ENCODE measurements at places on chromosomes 2 and 18.
A peak's percentile ranks its signal among the peaks of the same experiment; 100 is the strongest.

- no peak for DNase-seq
Measured at GRCh38 chr18:78596794-78597345, 382.7 kb upstream of the SALL3 start.

DNA sequence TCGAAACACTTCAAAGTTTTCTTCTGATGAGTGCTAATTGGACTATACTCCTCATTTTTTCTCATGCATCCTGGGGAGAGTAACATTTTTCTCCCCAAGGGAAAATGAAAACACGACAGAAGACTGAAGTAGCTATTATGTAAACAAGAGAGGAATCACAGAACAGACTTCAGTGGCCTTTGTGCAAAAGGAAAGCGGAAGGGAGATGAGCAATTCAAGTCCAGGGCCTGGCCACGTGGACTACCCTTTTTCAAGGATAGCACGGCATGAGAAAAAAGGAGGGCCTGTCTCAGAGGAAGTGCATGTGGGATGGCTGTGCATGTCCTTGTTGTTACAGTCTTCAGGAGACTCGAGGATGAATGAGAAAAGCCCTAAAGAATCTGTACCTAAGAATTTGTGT, 43.8 kb upstream of the KCNE4 start:
- DNase-seq: no peak

DNA sequence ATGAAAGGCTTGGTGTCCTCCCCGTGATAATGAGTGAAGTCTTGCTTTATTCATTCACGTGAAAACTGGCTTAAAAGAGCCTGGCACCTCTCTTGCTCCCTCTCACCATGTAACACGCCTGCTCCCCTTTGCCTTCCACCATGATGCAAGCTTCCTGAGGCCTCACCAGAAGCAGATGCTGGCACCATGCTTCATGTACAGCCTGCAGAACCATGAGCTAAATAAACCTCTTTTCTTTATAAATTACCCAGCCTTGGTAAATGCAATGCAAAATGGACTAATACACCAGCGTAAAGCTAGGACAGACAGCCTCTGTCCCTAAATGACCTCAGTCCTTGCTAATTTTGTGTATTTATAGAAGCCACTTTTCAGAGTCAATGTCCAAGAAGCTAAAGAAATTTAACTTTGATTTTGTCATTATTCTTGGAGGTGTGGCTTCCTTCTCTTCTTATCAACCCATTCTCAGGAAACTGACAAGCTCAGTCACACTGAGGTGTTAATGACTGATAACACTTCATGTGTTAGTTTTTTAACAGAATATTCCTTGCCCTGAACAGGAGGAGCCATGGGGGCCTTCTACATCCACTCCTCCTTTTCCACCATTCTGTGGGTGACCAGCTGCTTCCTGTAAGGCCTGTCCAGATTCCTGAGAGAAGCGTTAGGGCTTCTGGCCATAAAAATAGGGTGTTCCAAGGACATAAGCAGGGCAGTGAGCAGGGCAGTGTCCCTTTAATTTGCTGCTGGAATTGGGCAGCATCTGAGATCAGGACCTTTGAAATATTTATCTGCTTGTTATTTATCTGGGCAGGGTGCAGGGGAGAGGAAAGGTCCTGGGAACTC, 38.0 kb upstream of the EPAS1 start:
- DNase-seq: no peak

DNA sequence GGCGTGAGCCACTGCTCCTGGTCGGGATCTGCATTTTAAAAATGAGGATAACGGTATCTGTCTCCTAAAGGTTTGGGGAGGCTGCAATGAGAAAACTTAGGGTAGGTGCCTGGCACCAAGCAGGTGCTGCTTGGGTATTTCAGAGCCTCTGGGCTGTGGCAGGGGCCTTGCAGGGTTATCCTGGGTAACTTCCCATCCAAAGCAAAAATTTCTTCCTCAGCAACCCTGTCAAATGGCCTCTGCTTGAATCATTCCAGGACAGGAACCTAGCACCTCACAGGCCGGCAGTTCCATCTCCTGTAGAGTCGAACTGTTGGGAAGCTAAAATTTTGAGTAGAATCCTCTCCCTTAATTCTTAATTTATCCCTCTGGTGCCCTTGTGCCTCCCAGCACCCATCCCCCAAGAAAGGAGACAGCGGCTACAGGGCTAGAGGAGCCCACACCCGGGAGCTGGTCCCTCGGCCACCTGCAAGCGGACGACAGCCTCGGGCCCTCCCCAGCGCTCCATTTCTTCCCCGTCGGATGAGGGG, 868 bp downstream of the CGREF1 start:
- DNase-seq: no peak

- no peak for DNase-seq
Measured at GRCh38 chr2:27734305-27734704, 37.2 kb upstream of the MRPL33 start.

- no peak for DNase-seq
Measured at GRCh38 chr2:37645362-37645761, 26.1 kb downstream of the CDC42EP3 start.

- no peak for DNase-seq
Measured at GRCh38 chr18:3380384-3380961, 69.5 kb upstream of the TGIF1 start.

GRCh38 chr18:21389283-21389682, 147.3 kb downstream of the GREB1L start:
- no peak for DNase-seq

DNA sequence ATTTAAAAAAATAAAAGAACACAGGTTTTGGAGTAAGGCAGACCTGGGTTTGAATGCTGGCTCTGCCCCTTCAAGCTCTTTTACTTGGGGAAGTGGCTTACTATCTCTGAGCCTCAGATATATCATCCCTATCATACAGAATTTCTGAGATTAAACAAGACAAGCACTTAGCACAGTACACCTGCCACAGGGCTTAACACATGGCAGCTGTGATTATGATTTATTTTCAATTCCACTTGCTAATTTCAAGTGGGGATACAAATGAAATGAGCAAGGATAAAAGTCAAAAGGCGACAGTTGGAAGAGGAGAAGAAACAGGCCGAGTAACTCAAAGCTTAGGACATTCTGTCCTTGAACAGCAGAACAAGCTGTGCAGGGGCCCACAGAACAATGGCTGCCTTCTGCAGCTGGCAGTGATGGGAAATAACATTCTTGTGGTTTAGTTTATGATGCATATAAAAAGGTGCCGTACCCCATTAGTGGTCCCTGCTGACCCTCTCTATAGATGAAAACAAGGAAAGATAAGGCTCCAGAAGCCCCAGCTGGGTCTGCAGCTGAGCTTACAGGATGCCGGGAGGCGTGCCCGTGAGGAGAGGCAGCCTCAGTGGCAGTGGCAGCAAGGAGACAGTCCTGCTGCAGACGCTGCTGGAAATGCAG, 45.3 kb downstream of the KIF3C start:
- DNase-seq: no peak

GRCh38 chr2:9777081-9777480, 66.2 kb upstream of the TAF1B start:
- DNase-seq: no peak

DNA sequence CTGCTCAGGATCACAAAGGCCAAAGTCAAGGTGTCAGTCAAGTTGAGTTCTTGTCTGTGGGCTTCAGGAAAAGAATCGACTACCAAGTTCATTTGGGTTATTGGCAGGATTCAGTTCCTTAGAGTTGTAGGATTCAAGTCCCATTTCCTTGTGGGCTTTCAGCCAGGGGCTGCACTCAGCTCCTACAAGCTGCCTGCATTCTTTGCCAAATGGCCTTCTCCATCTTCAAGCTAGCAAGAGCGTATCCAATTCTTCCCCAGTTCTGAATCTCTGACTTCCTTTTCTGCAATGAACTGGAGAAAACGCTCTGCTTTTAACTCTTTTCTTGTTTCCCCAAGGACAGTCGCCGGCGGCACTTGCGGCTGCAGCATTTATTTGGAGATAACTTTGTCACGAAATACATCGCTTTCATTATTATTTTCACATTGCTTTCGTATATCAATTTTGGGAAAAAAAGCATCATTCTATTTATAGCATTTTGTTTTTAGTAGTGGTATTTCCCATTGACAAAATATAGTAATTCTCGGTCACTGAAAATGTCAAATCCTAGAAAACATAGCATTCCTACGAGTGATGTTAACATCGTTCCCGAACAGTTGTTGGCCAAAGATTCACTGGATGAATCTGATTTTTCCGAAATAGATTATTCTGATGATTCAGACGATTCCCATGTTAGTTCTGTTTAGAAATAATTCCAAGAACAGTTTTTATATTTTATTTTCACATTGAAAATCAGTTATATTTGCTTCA, 59.6 kb upstream of the SERPINE2 start:
- no peak for DNase-seq

DNA sequence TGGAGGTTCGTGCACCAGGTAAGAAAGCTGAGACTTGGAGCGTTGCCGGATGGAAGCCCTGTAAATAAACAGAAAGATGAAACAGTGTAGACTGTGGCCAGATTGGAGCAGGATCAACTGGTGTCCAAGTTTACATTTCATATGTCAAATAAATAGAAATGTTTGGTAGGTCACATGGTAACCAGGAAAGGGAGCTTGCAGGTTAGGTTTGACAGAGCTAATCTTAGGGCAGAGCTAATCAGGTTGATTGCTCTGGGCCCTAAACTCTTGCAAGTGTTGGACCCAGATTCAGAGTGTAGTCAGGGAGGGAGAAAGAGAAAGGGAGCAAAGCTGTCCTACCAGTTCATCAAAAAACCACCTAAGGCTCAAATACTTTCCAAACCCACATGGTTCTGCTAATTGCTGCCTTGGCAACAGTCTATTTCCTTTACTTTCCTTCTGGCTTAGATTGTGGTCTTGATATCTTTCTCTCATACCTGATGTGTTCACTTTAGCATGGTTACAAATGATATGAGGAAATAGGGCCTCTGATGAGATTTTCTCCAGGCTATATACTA, 63.2 kb downstream of the G6PC2 start:
- DNase-seq: peak; percentile 56

GRCh38 chr2:113716291-113716690, 40.2 kb downstream of the SLC35F5 start:
- DNase-seq: no peak

- DNase-seq: no peak
Measured at GRCh38 chr2:145919477-145919876, 1399.6 kb upstream of the ZEB2 start.

DNA sequence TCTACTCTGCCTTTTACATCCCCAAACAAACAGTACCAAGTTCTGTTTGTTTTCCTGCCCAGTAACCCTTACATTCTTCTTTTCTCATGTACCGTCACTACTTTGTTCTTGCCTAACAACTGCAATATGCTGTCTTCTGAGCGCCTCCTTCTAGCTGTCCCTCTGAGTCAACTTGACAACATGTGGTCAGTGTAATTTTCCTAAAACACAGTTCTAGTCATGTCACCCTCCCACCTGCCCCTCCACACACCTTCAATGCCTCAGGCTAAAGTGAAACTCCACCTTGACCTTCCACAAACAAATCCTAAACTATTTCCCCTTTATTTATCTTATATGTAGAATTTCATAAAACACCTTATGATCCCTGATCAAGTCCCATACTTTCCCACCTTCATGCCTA, 124.6 kb upstream of the CD302 start:
- DNase-seq: no peak
